ENCODE measurements at places on chromosomes 4 and X.
A peak's percentile ranks its signal among the peaks of the same experiment; 100 is the strongest.

DNA sequence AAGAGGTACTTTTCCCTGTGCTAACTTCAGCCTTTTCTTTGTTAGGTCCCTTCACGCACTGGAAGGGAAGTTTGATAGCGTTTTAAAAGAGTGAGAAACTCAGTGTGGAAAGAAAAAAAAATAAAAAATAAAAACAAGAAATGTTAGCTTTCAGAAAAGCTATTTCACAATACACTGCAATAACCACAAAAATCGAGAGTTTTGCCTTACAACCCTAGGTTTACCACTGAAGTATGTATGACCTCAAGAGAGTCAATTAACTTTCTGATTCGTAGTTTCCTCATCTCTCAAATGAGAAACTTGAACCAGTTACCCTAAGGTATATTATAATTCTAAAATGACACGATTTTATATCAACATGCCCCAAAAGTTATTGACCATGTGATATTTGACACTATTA lies 93.9 kb upstream of the JADE1 start:
- DNase-seq, result peak; percentile 39

DNA sequence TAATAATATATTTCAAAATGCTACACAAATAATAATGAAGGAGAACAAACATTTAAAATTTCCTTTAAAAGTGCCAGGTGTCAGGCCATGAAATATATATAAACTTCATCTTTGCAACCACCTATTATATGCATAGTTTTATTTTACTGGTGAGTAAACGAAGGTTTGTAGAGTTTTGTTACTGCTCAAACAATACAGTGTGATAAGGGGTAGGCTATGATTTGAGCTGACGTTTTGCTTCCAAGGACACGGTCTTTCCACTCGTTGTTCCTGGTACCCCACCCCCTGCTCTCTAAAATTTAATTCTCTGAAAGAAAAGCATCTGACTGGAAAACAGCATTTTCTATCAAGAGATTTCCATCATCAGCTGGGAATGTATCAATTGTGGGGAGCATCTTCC lies 27.2 kb upstream of the GPRIN3 start:
- no peak for DNase-seq

DNA sequence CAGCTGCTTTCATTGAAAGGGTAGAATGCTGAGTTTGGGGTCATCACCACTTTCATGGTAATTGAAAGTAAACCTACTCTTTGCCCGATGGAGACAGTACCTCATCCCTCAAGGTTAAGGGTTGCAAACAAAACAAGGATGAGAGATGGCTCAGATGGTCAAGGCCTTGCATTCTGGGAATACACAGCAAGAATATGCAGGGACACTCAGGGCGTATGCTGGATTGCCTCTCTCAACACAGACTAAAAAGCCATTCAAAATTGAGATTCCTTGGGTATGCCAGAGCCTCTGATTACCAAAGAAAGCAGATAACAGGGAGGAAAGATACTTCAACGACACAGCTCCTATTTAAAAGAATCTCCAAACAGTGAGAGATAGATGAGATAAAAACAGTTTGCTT lies 310.4 kb downstream of the ARAP2 start:
- DNase-seq, result peak; percentile 1

- no peak for DNase-seq
Measured at GRCh38 chr4:185773419-185773818, 38.6 kb downstream of the SORBS2 start.

DNA sequence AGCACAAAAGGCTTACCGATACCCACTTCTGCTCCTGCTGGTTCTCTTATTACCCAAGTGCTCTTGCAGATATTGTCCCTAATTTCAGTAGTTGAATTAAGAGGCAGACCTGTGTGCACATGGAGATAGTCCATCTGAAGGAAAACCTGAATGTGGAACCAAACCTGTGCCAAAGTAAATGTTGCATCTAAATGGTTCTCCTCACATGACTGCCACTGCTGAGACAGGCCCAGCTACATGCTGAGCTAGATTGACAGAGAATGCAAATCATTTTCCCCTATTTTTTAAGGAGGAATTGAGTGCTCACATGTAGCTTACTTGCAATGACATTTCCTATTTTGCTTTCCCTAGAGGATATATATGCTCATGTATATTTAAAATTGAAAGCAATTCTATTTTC lies 609.1 kb upstream of the TECRL start:
- DNase-seq, result no peak

DNA sequence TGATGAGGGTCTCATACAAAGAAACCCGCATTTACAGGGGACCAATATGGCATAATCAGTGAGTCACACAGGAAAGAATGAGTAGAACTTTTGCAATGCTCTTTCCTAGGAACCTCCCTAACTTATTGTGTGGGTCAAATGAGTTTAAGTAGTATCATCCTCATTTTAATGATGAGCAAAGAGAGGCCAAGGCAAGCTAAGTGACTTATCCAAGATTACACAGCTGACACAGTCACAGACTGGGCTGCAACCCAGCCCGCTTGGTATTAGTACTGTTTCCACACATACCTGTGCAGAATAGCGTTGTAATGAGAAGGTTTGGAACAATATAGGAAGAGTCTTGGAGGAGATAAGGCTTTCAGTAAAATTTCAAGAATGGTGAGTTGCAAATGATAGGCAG lies 91.0 kb upstream of the PPP1R2C start:
- no peak for DNase-seq

GRCh38 chr4:16896881-16897750 lies 1.3 kb downstream of the LDB2 start:
- peak; percentile 84 for DNase-seq

DNA sequence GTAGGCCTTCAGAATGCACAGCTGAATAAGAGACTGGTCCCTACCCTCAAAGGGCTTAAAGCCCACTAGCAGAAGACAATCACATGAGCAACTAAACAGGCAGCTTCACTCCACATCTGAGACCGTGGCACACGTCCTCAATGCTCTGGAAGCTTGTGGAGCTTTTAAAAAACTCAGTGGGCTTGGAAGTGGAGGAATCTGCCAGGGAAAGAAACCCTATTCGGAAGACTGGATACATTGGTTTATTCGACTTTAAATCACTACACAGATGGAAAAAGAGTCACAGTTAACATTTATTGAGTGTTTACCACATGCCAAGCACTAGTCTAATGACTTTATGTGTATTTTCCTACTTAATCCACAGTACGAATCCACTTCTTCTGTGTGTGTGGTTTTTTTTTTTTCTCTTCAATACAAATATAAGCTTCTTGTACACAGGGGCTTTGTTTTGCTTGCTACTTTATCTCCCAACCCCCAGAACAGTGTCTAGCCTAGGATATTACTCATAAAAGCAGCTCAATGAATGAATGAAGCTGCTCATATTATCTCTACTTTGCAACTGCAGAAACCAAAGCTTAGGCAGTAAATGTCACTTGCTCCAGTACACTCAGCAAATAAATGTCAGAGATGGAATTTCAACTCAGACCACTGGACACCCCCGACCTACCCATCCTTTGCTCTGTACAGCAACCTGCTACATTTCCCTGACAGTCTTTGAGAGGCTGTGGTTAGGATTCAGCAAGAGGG lies 137.7 kb downstream of the LDB2 start:
- peak; percentile 12 for DNase-seq

DNA sequence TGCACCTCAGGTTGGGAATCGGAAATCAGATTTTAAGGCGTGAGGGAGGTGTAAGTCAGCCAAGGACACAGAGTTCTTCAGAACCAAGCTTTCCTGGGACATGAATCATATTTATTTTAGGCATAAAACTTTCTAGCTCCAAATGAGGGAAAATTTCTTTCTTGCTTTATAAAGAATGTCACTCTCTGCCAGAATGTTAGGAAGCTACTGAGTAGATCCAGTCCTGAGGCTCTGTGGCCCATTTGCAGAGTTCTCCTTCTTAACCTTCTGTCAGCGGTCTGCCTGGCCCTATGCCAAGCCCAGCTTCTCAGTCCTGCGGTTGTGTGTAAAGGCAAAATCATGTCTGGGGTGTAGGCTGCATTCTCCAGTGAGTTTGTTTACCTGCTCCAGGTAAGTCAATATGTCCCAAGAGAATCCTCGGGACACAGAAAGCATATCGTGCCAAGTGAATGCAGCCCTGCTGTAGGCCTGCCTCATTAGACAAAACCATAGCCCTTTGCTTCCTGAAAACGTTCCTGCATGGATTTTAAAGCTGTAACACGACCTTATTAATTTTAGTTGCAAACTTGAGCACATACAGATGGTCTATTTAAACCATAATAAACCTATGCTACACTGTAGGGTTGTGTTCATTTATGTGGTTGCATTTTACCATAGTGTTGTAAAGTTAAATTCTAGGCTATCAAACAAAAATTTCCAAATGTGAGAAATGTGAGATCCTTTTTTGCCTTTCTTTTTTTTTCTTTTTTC lies 29.2 kb upstream of the CCNI start:
- DNase-seq, result no peak

DNA sequence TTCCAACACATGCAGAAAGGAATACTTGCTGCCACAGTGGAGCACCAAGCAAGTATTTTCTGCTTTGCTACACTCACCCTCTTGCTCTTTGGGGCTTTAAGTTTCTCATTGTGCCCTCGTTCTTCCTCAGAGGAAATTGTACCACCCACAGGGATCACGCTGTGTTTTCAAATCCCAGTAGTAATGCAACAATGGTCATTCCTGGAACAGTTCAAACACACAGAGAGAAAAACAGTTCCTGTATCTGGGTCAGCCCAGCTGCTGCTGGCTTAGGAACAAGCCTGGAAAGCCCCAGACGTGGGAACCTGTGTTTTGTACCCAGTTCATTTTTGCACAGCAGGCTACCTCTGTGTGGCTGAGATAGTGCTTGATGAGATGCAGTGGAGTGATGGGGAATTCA lies 907.8 kb downstream of the STPG2 start:
- DNase-seq, result no peak

DNA sequence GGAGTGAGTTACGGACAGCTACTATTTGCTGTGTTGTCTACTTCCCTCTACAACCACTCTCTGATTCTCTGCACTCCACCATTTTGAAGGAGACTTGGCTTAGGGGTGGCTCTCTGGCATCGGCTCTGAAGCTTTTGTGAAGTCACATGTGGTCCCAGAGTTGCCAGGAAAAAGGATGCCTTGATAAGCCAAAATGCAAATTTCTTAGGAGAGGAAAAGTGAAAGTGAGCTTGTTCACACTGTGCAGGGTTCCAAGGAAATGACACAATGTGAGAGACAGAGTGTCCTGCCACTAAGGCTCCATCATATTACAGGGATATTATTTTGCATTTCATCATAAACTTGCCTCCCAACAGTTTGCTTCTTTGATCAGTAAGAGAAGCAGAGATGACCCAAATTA lies 7.2 kb downstream of the PHOX2B start:
- no peak for DNase-seq

DNA sequence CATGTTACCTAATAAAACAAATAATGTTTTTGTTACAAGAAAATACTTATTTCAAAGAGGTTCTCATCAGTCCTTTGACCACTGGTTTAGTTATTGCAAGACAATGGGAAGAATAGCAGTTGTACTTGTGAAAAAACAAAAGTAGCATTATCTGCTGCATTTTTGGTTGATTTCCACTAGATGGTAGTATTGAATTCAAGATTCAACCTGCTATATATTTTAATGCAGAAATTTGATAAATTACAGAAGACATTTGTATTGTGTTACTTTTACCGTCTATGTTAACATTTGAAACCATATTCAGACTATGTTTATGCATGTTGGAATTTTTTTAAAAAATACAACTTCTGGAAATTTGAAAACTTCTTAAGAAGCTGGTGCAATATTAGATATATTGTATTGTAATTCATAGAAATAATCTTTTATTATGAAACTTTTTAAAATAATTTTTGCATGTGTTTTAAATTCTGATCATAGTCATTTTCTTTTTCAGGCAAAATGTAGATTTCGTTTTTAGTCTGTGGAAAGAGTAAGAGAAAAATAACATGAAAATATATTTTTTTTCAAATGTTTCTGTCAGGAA lies 56.4 kb downstream of the SPCS3 start:
- peak; percentile 33 for DNase-seq

GRCh38 chr4:79495447-79495846 lies 87.4 kb upstream of the GK2 start:
- no peak for DNase-seq

- peak; percentile 22 for DNase-seq
Measured at GRCh38 chr4:87239821-87240220, 19.4 kb upstream of the KLHL8 start.

DNA sequence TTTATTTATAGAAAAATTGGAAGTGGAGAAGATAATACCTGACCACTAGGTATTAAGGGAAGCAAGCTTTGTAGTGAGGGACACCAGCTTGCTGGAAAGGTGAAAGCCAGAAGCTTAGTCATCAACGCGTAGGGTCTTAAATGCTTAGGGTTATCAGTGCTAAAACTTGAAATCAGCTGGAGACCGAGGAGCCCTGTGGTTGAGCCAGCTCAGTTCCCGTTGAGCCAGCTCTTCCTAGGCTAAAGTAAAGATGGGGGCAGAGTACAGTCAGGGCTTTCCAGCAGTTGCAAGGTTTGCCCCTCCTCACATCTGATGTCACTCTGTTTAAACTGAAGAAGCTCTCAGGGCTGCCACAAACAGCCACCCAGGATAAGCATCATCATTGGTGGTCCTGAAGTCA lies 240.7 kb downstream of the DCLK2 start:
- DNase-seq, result no peak

DNA sequence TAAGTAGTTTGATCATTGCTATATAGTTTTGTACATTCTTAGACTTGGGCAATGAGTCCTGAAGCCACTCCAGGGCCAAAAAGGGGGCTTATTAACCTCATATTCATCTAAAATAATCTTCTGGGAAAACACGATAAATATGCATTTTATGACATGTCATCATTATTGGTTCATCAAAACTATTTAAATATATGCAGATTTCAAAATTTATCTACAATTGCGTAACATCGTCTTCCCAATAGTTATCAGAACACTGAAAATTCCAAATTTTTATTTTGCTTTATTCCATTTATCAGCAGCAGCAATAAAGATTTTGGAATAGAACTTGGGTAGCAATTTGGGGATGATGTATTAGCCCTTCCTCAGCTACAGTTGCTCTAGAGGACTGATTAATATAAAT lies 550.0 kb downstream of the IQCM start:
- no peak for DNase-seq
